Stimulated activated CD4-positive, alpha-beta T cell treated with anti-CD3 and anti-CD28 coated beads, TNF-alpha, amount 100 ng/mL, for 1 hour (primary cell): ENCODE measurements at places on chromosomes 2 and 18.

GRCh38 chr18:21896732-21897336, 156.2 kb downstream of the MIB1 start:
- DNase-seq = no peak

DNA sequence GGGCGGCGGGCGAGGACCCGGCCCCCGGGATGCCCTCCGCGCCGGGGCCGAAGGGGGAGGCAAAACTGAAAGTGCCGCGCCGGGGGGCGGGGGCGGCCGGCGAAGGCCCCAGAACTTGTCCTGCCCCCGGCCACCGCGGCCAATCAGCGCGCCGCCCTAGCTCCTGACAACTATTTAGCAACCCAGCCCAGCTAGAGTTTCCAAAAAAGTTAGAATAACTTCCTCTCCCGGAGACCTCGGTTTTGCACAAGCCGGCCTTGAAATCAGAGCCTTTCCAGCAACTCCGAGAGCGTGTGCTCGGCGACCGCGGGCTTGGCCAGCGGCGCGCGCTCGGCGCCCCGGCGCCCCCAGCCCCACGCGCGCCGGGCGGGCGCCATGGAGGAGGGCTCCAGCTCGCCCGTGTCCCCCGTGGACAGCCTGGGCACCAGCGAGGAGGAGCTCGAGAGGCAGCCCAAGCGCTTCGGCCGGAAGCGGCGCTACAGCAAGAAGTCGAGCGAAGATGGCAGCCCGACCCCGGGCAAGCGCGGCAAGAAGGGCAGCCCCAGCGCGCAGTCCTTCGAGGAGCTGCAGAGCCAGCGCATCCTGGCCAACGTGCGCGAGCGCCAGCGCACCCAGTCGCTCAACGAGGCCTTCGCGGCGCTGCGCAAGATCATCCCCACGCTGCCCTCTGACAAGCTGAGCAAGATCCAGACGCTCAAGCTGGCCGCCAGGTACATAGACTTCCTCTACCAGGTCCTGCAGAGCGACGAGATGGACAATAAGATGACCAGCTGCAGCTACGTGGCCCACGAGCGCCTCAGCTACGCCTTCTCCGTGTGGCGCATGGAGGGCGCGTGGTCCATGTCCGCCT, at the start of gene TWIST2:
TWIST2 (plus strand) TSS at position 245 of the 850 bp plus-strand sequence; CDS start at position 376, 131 bp downstream.
- no peak for DNase-seq

- no peak for DNase-seq
Measured at GRCh38 chr2:40341198-40341597, 110.7 kb downstream of the SLC8A1 start.

DNA sequence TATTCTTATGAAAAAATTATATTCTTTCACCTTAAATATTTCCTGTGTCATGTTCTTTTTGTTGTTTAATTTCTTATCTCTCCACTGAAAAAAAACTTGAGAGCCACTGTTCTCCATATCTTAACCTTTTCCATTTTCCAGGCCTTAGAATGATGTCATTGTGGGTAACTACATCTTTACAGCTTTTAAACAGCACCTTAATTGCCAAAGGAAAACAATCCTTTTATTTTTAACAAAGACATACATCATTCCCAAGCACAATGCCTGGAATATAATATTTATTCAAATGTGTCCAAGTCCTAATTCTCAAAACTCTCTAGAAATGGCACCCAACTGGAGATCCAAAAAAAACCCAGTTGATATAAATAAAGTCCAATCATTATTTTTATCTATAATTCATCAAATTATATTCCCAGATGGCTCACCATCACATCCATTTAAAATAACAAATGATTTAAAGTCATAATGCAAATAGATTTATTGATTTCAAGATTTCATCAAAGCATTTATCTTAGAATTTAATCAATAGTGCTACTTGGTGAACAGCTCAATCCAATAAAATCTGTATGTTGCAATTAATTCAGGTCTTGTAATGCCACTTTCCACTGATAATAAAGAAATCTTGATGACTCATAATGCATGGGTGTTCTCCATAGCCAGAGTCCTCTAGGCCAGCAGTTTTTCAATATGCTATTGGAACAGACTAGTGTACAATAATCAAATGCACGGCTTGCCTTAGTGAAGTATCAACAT, 107.1 kb upstream of the MAPRE2 start:
- DNase-seq = no peak

DNA sequence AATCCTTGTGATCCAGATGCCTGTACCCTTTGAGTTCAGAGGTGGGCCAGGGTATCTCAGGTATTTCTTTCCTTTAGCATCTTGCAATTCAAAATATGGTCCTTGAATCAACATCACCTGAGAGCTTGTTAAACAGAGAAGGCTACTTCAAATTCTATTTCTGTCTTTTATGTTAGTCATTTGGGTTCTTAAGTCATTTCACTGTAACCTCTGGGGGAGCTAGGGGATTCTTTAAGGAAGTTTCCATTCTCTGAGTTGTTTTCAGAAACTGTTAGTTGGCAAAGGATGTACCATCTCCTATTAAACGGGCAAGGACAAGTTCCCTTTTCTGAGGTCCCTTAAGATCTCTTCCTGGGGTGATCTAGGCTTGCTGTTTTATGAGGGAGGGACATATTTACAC, 16.6 kb downstream of the CFLAR start:
- no peak for DNase-seq

DNA sequence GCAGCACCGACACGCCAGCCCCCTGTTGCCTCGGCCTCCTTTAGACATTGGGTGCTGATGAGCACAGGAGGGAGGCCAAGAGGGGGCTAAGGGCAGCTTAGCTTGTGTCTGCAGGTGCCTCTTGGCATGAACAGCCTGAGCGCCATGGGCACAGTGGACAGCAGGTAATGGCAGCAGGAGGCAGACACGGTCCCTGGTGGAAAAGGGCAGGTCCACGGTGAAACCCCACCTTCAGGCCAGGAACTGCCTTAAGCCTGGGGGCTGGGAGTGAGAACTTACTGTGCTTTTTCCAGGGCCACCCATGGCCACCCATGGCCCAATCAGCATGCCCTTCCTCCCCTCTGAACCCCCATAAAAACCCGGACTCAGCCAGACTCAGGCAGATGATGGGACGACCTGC, 633.4 kb upstream of the TMEFF2 start:
- DNase-seq = no peak

DNA sequence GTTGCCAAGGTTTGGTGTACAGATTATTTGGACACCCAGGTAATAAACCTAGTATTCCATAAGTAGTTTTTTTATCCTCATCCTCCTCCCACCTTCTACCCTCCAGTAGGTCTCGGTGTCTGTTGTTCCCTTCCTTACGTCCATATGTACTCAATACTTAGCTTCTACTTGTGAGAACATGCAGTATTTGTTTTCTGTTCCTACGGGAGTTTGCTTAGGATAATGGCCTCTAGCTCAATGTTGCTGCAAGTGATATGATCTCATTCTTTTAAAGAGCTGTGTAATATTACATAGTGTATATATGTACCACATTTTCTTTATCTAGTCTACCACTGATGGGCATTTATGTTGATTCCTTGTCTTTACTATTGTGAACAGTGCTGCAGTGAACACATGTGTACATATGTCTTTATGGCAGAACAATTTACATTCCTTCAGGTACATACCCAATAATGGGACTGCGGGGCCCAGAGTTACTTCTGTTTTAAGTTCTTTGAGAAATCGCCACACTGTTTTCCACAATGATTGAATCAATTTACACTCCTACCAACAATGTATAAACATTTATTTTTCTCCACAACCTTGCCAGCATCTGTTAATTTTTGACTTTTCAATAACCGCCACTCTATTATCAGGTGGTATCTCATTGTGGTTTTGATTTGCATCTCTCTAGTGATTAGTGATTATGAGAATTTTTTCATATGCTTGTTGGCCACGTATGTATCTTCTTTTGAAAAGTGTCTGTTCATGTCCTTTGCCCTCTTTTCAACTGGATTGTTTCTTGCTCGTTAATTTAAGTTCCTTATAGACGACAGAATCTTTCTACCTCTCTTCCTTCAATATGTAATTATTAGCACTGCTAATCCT, 88.0 kb downstream of the MEMO1 start:
- DNase-seq = no peak

DNA sequence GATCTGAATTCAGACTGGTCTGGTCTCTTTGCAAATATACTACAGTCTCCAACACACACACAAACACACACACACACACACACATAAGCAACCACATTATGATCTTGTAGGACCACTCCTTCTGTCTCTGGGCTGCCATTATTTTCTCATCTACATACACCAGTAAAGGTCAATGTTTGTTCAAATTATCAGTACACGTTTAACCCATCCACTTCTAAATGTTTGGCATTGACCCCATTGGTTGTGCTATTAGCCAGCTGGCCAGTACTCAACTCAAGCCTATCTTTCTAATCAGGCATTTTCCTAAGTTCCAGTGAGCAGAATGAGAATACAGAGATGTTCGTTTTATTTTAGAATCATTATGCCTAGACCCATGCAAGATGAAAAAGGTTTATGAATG, 186.4 kb downstream of the CNTNAP5 start:
- no peak for DNase-seq

- no peak for DNase-seq
Measured at GRCh38 chr2:39174022-39174421, 53.2 kb upstream of the SOS1 start.

DNA sequence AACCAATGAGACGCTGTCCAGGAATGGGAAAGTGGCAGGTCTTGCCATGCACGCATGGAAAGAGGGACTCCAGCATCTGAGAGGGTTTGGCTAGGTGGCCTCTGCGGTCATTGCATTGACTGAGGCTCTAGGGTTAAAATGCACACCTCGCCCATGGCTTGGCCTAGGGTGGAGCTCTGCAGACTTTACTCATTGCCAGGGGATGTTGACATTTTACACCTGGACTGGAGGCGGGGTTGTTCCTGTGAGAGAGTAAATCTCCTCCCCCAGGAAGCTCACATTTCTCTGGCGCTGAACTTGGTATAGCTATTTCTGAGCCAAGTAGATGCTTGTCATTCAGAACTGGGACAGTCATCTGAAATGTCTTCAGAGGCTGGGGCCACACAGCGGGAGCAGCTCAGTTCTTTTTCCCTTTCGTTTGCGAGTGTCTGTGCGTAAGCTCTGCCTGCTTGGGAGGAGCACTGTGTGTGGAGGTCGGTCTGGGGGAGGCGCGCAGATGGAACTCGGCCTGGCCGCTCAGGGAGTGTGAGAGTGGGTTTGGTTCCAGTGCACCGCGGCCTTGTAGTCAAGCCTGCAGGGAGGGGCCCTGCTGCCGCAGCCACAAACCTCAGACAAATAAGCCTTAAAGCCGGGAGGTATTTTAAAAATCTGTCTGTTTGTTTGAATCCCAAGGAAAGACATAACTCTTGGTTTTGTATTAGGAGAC, 76.5 kb downstream of the LPIN1 start:
- no peak for DNase-seq

DNA sequence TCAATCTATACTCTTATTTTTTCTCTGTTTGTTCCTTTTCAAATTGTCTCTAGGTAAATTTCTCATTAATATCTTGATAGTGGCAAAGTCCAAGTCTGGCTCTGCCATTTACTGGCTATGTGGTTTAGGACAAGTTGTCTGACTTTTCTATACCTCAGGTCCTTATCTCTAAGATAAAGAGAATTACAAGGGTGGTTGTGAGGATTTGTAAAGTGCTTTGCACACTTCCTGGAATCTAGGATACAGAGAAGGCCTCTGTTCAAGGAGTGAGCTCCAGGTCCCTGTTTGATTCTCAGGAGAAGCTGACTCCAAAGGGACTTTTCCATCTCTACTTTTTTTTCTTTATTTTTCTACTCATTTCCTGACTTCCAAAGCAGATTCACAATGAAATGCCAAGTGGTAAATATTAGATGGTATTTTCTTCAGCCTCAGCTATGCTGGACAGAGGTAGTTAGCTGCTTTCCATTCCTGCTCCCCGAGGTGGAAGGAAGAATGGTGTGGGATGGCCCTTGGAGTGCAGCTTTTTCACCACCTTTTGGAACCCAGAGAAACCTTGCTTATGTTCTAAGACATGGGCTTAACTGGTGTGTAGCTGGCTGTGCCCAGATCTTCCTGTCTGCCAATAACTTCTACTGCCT, 90.5 kb downstream of the GALNT1 start:
- no peak for DNase-seq

GRCh38 chr18:21682371-21683051, 22.1 kb downstream of the ABHD3 start:
- no peak for DNase-seq

GRCh38 chr2:221197225-221197856, 374.8 kb downstream of the EPHA4 start:
- DNase-seq = no peak

GRCh38 chr2:241352227-241352626, 3.9 kb upstream of the FARP2 start:
- DNase-seq = no peak

DNA sequence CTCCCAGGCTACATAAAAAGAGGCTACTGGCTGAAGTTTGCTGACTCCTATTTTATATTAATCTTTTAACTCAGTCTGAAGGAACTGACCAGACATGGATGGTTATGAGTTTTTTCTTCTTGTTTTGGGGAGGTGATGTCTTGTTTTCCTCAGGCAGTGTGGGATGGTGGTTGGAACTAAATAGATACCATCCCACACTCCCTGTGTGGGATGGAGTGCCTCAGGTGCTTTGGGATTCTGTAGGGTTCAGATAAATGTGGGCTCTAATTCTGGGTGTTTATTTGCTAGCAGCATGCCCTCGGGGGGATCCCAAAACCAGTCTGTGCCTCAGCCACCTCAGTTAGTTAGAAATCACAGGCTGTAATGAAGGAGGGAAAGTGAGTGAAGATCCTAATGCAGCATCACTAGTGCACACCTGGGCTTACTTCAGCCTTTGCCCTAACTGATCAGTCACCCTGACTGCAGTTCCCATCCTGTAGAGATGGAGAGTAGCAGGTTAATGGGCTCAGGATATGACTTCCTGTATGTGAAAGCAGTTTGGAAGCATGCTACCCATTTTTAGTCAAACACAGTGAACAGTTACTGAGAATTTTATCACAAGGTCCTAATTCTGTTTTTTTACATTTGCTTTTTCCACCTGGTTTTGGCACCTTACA, 132.2 kb downstream of the SPTBN1 start:
- DNase-seq = no peak

GRCh38 chr18:49862656-49863385, 49.5 kb upstream of the ACAA2 start:
- no peak for DNase-seq

- no peak for DNase-seq
Measured at GRCh38 chr2:46275995-46276394, 21.2 kb upstream of the EPAS1 start.

GRCh38 chr18:45357686-45358470, 257.4 kb upstream of the SLC14A2 start:
- DNase-seq = no peak

DNA sequence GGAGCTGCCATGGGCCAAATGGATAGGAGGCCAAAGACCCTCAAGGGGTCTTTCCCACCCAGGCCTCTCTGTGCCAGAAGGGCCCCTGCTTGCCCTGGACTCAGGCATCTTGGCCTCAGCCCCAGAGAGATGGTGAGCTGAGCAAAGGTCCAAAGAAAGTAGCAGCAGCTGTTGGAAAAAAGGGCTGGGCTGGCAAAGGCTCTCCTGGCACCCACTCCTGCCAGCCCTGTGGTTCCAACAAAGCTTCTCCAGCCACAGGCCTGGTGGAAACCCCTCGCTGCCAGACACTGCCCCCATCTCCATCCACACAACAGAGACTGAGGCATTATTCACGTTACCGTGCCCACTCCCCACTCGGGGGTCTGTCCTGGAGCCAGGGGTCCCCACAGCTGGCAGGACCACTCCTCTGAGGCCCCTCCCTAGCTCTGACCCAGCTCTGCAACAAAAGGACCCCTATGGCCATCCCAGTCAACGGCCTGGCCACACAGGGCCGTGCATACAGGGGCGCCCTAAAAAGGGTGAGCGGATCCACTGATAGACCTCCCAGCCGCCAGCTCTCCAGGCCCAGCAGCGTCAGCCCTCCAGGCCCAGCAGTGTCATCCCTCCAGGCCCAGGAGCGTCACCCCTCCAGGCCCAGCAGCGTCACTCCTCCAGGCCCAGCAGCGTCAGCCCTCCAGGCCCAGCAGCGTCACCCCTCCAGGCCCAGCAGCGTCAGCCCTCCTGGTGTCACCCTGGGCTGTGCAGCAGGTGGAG, 10.1 kb downstream of the BIN1 start:
- no peak for DNase-seq
